GM23338 (cell line): ENCODE measurements at places on chromosomes 4 and X.

DNA sequence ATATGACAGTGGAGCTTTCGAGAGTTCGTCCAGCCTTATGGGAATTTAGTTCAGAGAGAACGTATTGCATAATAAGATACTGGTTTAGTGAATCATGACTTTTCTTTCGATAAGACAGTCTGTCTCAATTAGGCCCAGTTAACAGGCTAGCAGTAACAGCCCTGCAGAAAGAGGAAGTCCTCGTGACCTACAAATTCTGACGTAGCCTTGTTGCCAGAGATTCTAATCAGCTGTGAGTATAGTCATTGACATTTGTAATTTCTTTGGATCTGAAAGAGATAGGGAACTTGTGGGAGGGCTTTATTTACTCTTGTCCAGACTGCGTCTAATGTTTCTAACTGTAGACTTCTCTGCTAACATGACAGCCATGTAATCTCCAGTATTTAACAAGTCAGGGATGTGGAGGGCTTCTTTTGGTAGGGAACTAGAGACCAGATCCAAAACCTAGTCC lies 15.8 kb downstream of the ART3 start:
- no peak for DNase-seq

GRCh38 chr4:139848028-139848427 lies 182.4 kb downstream of the MGST2 start:
- no peak for DNase-seq

- DNase-seq: no peak
Observed at GRCh38 chrX:9958183-9958582, 9.0 kb upstream of the CLDN34 start.

DNA sequence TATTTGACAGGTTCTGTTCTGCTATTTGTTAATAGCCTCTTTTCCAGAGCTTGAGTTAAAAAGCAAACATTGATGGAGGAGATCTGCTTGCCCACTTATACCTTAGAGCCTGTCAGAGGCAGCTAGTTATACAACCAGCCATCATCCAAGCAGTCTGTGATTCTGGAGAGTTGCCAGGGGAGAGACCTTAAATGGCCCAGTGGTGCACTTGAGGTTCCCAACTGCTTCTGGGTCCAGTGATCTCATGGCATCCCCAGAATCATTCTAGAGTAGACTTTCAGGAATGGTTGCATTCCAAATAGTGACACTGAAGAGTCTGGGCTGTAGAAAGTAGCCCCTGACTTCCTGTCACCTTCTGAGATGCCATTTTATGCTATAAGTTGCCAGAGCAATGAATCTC lies 160.7 kb downstream of the FHIP1A start:
- DNase-seq: no peak

DNA sequence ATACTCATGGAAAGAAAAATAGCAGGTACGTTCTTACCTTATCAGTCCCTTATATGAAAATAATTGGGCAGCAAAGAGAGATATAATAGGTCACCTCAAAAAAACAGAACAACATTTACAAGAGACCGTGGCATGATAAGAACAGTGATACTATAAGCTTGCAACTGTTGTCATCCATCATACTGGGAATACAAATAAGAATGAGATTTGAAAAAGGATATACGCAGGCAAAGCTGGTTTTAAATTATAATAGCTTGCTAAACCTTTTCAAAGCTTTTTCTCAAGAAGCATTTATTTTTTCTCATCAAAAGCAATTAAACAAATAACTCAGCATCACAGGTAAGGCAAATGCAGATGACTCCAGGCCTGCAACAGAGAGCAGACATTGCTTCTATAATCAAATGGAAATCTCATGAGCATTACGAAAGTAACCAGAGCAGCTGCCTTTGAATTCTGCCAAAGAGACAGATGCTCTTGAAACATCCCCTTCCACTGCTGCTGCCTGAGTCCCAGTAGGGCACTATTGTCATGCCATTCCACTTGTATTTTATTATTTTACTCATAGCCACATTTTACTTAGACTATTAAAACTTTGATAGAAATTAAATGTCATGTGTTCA lies 620.6 kb upstream of the GNPDA2 start:
- peak; percentile 30 for DNase-seq

- DNase-seq: no peak
Observed at GRCh38 chr4:12393631-12394262, 965.1 kb upstream of the HS3ST1 start.

GRCh38 chr4:176149680-176150355 lies 45.6 kb downstream of the SPATA4 start:
- DNase-seq: no peak

GRCh38 chr4:145734576-145735346 lies 54.8 kb downstream of the C4orf51 start:
- DNase-seq: no peak

- peak; percentile 40 for DNase-seq
Observed at GRCh38 chrX:149510386-149510785, 5.3 kb upstream of the IDS start.
